ENCODE measurements at places on chromosomes 2 and 18.

GRCh38 chr18:44823286-44823685 lies 142.6 kb downstream of the SETBP1 start:
- DNase-seq = no peak

- no peak for DNase-seq
Observed at GRCh38 chr2:85490861-85491755, 47.9 kb upstream of the MAT2A start.

DNA sequence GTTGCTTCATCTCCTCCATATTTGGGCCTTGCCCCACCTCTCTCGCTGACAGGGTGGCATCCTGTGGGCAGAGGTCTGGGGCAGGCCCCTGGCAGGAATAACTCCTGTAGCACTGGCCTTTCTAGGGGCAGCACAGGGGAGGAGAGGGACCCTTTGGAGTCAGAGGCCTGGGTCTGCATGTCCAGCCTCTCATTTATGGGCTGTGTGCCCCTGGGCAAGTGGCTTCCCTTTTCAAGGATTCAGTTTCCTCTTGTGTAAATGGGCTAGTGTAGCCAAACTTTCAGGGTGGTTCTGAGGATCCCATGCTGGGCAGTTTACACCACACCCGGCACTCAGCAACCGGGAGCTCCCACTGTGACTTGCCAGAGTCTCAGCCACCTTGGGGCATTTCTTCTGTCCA lies 23.4 kb downstream of the ADRA2B start:
- no peak for DNase-seq

DNA sequence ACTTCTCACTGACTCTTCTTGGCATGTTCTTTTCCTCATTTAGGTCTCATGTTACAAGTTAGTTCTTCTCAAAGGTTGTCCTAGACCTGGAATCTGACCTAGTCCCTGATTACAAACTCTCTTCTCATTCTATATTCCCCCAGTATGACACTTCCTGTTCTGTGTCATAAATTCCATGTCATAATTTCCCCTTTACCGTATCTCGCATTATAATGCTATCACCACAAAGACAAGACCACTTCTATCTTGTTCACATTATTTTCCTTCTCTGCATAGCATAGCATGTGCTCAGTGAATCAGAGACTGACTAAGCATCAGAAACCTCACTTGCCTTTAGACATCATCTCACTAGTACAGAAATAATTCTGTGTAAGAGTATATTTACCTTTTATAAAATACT lies 63.6 kb upstream of the CAVIN2 start:
- no peak for DNase-seq

DNA sequence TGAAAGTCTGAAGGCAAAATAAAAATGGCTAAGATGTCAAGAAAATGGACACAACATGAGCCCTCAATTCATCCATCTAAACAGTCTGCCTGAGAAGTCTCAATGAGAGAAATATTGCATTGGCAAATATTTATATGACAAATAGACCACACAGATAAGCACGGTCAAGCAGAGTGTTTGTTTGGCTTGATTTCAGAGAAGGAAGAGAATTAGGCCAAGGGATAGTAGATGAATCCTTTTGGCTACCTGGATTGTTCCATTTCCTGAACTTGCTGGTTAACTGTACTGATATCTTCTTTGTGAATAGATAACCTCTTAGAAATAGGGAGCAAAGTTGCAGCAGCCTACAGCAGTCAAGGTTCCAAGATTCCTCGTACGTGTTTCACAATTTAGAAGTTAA lies 129.6 kb downstream of the RBMS1 start:
- no peak for DNase-seq

DNA sequence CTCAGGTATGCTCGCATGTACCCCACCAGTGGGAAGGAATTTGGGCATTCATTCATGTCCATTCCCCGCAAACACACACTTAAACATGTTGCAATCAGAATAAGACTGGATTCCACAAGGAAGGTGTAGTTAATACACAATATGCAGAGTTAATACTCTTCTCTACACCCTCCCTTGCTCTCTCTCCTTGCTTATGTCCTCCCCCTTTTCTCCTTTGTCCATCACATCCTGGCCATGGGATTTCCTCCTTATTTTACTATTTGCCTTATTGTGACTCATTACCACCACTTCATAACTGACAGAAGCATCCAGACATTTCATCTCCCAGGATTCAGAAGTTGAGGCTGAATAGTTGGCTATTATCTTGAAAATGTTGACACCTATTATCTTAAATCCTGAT lies 473.8 kb upstream of the SPHKAP start:
- no peak for DNase-seq

- no peak for DNase-seq
Observed at GRCh38 chr2:12831016-12831415, 114.3 kb downstream of the TRIB2 start.

DNA sequence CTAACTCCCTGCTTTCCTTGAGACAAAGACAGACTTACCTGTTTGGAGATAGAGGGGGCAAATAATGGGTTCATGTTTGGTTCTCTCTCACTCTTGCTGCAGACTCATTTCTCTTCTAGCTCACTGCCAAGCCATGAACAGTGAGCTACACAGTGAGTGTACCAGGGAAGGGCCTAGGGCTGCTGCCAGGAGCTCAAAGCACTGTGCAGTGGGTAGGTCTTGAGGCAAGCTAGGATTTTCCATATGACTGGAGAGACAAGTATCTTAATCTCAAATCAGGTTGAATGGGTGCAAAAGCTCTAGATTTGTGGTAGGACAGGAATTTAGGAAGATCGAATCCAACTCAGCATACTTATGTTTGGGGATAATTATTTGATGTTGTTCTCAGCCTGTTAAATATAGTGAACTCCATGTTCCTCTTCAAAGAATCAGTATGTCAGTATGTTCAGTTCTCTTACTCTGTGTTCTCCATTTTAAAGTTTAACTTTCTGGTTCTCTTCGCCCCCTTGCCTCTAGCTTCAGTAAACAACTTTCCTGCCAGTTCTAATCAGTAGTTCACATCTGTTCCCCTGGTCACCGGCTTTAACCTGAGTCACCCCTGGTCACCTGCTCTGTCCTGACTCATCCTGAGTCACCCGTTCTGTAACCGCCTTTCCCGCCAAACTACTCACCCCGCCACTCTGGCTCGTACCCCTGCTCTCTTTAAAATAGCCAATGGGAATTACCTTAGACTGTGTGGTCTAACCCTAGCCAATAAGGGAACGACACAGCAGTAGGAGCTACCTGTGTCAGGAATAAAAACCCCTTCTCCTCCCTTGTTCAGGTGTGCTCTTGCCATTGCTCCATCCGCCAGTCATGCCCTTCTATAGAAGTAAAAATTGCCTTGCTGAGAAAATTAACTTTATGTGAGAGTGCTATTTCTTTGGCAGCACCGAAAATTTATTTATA lies 21.9 kb downstream of the SLC25A52 start:
- no peak for DNase-seq

- DNase-seq = no peak
Observed at GRCh38 chr18:38951633-38952032, 1386.0 kb upstream of the CELF4 start.

DNA sequence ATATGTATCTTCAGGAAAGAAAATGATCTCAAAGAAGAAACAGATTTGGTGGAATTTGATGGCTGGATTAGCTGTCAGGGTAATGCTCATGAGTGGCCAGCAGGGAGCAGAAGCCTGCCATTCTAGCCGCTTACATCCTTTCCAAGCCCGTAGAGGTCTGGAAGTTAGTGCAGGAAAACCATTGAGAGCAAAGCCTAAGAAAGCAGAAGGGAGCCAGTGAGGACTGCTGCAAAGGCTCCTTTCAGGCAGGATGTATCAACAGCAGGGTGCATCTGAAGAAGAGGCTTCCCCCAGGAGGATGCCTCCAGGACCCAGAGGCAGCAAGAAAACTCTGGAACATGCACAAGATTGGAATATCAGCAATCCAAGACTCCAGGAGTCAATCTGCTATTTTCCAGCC lies 22.9 kb upstream of the LBH start:
- DNase-seq = peak; percentile 4

GRCh38 chr2:119251652-119252051 lies 28.0 kb downstream of the STEAP3 start:
- no peak for DNase-seq

DNA sequence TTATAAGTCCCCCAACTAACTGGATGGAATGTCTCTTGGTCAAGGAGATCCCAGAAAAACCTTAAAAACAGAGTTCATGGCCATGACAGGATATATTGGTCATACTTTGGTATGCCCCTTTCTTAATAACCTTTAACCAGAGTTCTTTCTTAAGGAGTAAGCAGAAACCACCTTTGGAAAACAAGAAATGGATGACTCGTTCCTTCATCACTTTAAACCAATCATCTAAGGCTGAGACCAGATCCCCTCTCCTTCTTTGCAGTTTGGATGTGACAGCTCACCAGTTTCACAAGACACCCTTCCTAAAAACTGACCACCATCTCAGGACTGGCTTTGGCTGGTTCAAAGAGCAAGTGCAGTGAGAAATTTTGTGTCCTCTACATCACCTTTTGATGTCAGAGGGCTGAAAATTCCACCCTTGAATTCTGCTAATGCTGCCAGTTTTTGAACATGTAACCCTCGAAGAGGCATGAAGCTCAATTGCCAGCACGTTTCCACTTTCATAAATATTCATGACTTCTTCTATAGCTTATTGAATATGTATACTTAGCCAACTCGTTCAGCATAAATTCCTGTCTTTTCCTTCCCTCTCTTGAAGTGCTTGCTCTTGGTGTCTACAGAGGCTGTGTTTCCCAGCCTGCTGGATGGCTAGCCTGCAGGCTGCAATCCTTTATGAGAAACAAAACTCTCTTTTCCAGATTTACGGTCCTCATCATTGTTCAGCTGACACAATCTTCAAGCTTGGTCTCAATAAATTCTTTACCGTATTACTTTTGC lies 1323.5 kb upstream of the TMEFF2 start:
- no peak for DNase-seq

- no peak for DNase-seq
Observed at GRCh38 chr18:7234956-7235355, 4.1 kb downstream of the LRRC30 start.

- DNase-seq = no peak
Observed at GRCh38 chr2:186554850-186555671, 34.8 kb upstream of the ITGAV start.

DNA sequence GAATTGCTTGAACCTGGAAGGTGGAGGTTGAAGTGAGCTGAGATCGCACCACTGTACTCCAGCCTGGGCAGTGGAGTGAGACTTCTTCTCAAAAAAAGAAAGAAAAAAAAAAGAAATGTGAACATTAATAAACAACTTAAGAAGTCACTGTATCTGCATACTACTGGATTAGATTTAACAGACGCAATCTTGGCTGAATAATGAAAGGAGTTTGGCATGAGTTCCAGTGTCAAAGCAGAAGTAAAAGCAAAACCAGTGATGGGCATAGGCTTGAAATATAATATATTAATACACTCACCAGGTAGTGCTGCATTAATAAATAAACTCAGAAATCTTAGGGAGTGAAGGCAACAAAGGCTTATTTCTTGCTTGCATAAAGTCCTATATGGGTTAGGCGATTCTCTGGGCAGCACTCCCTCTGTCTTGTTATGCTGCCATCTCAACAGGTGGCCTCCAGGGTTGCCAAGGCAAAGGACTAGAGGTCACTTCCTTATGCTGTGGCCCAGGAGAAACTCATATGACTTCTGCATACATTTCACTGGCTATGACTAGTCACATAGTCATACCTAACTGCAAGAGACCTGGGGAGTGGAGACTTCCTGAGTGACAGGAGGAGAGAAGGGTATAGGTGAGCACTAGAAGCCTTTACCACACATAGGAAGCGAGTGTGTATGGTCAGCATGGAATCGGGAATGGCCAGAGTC lies 296.2 kb upstream of the SPRED2 start:
- DNase-seq = no peak

DNA sequence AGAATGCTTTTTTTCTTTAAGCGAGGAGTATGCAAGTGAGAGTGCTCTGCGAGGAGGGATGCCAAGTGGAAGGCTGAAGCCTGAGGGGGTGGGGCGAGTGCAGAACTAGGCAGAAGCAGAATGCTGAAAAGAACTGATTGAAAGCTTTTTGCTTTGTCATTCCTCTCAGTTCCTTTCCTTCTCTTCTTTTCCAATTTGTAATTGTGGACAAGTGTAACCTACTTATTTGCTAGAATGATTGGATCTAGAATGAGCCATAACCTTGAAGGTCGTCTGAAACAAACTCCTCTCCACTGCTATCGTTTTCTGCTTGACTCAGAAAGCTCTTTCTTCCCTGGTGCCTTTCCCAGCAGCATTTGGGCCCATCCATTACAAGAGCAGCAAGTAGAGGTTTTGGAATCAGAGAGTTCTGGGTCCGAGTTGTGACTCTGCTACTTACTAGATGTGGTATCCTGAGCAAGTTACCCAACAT lies 115.3 kb downstream of the METTL8 start:
- DNase-seq = no peak

GRCh38 chr2:102304268-102304667 lies 7.1 kb upstream of the IL1RL1 start:
- no peak for DNase-seq

GRCh38 chr2:130986890-130987493 lies 106.3 kb downstream of the FAM168B start:
- no peak for DNase-seq

DNA sequence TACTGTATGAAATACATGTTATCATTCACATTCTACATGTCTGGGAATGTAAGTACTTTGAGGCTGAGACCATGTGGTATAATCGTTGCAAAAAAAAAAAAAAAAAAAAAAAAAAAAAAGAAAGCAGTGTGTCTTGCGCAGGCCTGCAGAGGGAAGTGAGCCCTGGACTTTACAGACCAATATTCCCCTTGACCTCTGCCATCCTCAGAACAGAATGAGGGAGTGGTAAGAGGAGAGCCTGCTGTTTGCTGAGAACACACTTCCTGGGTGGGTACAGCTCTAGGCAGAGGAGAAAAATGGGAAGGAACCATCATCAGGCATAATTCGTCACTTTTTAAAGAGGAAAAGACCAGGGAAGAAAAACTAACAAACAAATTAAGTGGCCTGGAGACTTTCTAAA lies 28.8 kb upstream of the TBC1D8 start:
- no peak for DNase-seq

GRCh38 chr2:153235516-153235915 lies 243.0 kb downstream of the RPRM start:
- no peak for DNase-seq

DNA sequence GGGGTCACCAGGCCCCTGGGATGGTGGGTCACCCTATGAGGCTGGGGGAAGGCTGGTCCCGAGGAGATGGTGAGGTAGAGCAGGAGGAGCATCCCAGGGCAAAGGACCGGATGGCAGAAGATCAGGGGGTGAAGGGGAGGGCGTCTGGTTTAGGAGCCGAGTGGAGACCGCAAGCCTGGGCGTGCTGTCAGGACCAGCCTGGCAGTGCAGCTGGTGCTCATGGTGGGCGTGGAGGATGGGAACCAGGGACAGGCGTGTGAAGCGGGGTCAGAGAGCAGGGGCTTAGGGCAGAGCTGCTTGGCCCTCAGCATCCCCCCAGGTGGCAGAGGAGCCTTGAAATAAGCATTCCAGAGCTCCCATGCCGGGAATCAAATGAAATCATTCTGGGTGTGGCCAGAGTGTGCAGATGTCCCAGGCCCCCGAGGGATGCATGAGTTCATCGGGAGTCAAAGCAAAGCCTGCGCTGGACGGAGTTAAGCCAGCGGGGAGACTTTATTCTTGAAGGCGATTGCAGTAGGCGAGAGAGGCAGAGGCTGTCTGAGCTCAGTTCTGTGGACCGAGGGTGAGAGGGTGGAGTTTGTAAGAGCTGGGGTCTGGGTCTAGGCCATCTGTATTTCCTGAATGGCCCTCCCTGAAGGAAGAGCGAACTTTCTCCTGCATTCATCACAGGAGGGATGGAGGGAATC lies 33.1 kb upstream of the MBP start:
- no peak for DNase-seq
